NCI-H1092 (cell line): ENCODE measurements at places on chromosomes 13 and 19.

DNA sequence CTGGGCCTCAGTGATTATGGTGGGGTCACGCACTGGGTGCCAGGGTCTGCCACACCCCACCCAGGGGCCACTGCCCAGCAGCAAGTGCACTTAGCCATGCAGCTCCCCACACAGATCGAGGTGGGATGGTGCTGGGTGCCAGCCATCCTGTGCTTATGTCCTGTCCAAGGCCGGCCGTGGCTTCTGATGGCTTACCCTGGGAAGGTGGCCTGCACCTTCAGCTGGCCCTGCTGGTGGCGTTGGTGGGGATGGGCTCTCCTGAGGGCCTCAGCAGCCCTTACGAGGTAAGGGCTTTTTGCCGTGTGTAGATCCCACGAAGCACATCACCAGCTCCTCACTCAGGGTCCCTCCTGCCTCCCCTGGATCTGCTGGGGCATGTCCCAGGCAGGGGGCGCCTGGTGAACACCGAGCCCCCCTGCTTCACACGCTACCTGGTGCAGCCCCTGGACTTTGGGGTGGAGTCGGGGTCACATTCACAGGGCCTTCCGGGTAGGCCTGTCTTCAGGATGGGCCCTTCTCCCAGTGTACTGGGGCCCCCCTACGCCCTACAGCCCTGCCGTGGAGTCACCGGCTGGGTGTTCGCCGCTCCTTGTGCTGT lies 46.6 kb downstream of the CRTC1 start:
- no peak for DNase-seq

DNA sequence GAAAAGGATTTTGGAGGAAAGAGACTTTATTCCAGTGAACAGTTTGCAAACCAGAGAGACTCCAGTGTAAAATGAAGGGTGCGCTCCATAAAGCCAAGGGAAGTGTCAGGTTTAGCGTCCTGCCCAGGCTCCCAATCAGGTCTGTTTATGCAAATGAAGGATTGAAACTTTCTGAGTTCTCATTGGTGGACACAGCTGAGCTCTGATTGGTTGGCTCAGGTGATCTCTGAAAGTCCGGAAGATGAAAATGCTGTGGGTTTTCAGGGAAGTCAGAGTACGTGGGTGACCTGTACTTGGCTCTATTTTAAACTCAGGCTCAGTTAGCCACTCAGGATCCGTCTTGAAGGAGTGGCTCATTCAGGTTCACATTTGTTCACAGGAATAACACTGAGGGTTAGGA lies 28.7 kb upstream of the CD33 start:
- DNase-seq: no peak

DNA sequence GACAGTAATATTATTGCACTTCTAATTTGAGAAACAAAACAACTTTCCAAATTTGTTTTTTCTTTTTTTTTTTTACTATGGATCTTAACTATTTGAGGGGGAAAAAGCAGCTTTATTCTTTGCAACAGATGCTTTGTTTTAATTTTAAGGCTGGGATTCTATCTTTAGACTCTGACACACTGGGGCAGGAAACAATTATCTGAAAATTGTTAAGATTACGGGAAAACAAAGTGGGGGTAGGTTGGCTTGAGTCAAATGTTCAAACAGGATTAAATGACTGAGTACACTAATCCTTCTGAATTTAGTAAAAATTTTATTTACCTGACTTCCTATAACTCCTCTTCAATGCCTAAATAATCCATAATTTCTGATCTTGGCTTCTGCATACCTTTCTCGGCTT lies 543.2 kb downstream of the SLITRK6 start:
- DNase-seq: no peak

- DNase-seq: peak; percentile 17
Measured at GRCh38 chr19:39677961-39678889, 22.5 kb downstream of the LGALS16 start.

DNA sequence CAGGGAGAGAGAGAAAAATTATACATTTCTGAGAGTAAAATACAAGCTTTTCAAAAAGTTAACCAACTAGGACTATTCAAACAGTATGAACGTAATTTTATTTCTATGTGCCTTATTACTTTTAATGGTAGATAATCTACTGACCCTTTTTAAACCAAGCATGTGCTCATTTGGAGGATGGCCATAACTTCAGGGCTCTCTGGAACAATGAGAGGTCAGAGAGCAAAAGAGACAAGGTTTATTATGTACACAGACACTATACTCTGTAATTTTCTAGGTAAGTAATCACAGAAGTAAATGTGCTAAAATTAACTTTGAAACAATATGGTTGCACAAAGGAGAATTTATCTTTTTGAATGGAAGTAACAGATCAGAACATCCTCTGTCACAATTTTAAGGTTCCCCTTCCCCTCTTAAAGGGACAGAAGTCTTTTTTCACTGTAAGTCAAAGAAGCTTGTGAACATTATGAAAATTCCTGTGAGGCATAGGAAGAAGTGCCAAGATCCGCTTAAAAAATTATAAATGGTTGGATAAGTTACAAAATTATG lies 1.0 kb downstream of the POSTN start:
- DNase-seq: no peak
